A172 (cell line): ENCODE measurements at places on chromosomes 5 and 9.

DNA sequence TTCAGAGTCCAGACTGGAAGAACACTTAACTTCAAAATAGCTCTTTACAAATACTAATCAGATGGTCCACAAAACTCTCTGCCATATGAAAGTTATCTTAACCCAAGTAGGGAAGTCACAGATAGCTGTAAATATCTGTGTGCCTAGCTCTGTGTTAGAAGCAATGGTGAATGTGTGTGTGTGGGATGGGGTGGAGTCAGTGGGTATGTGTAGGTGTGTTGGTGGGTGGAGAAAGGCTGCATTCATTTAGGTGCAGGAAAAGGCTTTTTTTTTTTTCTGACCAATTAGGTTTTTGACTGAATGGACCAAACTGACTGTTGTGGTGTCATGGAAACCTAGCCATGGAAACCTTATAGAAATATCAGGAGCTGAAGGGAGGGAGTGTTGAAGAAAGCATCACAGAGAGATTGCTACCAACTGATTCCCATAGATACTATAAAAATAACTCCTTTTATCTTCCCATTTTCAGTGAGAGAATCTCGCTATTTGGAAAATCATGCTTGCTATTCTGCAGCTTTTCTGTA is 156.2 kb upstream of the NR3C1 start:
- DNase-seq, result no peak

DNA sequence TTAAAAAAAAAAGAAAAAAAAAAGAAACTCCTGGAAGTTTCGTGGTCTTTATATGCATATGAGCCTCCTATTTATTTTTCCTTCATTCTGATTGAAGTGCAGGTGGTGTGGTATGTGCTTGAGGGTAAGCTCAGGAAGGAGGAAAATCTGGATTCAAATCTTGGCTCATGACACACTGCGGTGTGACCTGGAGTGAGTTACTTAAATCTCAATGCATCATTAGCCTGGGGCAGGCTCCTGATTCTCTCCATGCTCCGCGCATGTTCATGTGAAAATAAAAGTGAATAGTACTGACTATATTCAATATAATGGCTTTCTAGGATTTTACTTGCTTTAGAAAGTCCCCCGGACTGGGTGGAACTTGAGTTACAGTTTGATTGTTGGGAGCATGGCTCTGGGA is 35.6 kb downstream of the PTTG1 start:
- DNase-seq, result no peak

- DNase-seq, result no peak
Measured at GRCh38 chr9:131216806-131217205, 59.5 kb downstream of the FAM78A start.

GRCh38 chr5:67548520-67549295 is 352.1 kb upstream of the CD180 start:
- no peak for DNase-seq

DNA sequence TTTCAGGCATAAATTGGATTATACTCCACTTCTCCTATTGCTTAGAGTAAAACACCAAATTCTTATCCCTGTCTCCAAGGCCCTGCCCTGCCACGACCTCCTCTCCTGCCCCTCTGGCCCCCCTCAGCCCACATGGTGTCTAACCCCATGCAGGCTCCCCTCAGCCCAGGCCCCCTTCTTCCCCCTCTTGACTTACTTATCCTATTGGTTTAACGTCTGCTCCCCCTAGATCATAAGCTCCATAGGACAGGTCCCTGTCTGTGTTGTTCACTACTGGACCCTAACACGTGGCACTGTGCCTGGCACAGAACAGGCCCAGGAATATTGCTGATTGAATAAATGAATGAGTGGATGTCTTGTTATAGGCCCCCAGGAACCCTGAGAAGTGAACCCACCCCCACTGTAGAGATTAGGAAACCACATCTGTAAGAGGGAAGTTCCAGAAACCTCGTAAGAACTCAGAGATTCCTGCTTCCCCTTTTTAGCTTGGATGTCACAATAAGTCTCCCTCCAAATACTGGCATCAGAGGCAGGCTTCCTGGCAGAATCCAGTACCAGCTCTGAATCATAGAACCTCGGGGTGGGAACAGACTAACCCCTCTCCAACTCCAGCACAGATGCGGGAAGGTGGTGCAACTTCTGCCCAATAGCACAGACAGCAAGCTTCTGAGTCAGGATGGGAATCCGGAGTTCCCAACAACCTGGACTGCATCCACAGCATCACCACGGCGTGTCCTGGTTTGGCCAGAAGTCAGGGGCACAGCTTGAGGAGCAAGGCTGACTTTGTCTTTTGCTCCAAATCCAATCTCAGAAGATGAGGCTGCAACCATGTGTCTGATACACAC is 31.5 kb downstream of the HRH2 start:
- peak; percentile 28 for DNase-seq

DNA sequence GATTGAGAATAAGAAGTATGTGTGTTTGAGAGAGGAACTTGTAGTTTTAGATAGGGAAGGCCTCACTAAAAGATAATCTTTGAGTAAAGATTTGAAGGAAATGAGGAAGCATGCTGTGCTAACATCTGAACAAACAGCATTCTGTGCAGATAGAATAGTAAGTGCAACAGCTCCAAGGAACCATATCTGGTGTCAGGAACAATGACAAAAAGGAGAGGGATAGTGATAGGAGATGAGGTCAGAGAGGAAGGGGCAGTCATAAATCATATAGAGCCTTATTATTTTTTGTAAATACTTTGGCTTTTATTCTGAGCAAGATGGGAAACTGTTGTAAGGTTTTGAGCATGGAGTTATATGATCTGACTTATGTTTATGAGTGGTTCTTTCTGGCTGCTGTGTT is 3.8 kb downstream of the MRPL22 start:
- DNase-seq, result no peak

DNA sequence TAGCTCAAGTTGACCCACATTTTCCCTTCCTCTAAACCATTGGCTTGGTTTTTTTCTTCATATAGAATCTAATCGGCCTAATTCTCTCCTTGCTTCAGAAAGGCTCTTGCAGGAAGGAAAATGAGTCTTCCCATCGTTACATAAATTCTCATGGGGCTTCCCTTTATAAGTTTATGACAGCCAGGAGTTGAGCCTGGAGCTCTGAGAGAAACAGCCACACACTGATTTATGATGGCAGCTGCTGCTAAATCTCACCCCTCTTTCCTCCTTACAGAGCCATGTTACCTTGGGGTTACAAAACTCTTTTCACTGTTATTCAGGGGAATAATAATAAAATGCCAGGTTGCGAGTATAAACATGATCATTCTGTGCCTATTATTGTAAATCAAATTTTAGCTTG is 5.2 kb upstream of the RNF14 start:
- DNase-seq, result no peak

GRCh38 chr5:88877826-88878225 is 5.2 kb downstream of the MEF2C start:
- no peak for DNase-seq

DNA sequence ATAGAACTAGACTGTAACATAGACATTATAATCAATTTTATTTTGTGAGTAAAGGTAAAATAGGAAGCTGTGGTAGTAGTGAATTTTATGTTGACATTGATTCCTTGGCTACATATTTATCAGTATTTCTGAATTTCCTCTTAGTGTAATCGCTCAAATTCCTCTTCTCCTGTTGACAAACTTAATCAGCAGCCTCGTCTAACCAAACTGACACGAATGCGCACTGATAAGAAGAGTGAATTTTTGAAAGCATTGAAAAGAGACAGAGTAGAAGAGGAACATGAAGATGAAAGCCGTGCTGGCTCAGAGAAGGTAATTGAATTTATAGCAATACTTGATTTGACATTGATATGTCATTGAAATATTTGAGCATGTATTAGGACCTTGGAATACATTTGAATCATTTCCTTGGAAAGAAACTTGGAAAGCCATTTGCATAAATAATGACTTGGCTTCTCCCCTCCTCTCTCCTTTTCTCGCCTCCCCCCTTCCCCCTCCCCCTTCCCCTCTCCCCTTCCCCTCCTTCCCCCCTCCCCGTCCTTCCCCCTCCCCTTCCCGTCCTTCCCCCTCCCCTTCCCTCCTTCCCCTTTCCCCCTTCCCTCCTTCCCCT is 75.5 kb downstream of the GPBP1 start:
- DNase-seq, result no peak

DNA sequence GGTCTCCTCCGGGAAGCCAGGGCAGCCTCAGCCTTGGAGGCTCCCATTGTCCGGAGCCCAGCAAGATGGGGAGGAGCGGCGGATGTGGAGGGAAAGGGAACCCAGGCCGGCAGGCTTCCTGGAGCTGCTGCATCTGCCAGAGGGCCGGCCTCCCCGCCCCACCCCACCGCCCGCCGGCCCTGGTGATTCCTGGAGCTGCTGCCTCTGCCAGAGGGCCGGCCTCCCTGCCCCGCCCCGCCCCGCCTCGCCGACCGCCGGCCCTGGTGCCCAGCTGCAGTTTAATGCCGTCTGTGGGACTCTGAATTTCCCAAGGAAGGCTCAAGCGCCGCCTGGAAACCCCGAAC is 31.6 kb downstream of the EXD3 start:
- no peak for DNase-seq

GRCh38 chr5:121006217-121006616 is 542.1 kb downstream of the PRR16 start:
- DNase-seq, result no peak

- no peak for DNase-seq
Measured at GRCh38 chr9:132410642-132411041, 631 bp downstream of the CFAP77 start.

- no peak for DNase-seq
Measured at GRCh38 chr5:157286761-157287211, 20.9 kb downstream of the CYFIP2 start.

DNA sequence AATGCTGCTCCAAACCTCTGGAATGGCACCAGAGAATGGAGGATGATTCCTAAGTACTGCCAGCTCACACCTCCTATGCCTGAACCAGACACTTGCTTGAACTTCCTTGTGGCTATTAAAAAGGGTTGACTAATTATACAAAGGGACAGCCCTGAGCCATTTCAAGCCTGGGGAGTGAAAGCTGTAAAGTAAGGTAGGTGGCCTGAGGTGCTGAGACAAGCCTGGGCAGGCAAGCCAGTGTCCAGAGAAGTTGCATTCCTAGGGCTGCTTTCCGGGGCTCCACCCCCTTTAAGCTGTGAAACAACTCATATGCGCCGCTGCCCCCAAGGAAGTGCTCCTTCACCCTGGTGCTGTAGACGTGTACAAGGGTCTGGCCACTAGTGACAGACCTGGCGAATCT is 79.9 kb upstream of the SLC1A3 start:
- no peak for DNase-seq

- peak; percentile 46 for DNase-seq
Measured at GRCh38 chr9:108618906-108619550, 236.8 kb downstream of the ACTL7B start.

DNA sequence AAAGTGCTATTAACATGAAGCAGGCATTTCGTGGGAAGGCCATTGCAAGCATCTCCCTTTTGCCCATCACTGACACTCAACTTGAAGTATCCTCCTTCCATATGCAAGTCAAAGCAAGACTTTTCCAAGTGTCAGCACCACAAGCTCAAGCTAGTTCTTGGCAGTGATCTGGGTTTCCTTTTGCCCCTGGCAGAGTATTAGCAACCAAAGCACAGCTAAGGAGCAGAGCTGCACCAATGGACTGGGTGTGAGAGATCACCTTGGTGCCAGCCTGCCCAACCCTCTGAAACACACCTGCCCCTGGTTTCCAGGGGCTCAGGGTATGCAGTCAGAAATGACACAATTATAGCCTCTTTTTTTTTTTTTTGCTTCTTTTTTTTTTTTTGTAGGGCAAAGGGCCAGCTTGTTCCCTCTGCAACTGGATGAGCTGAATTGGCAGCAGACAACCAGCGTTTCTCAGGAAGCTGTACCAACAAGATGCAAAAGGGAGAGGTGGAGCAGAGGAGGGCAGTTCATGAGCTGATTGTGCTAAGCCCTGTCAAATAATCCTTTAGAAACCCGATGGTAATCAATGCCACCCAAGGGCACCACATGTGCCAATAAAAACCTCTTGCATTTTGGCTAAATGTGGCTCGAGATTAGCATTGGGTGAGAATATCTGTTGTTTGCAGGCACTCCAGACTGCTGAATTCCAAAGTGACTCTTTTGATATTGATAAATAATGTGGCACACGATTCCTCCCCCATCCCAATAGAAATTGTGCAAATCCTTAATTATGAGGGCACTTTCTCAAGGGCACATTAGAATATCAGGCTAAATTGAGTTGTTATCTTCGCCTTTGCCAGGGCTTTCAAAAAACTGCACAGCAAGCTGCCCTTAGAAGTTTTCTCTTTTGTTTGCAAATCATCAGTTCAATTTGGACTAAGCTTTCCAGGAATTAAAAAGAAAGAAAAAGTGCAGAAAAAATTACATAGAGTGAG is 192.4 kb downstream of the GAS1 start:
- no peak for DNase-seq

- no peak for DNase-seq
Measured at GRCh38 chr5:116824751-116825438, 250.3 kb upstream of the SEMA6A start.
